ENCODE measurements at places on chromosomes 4 and X.

DNA sequence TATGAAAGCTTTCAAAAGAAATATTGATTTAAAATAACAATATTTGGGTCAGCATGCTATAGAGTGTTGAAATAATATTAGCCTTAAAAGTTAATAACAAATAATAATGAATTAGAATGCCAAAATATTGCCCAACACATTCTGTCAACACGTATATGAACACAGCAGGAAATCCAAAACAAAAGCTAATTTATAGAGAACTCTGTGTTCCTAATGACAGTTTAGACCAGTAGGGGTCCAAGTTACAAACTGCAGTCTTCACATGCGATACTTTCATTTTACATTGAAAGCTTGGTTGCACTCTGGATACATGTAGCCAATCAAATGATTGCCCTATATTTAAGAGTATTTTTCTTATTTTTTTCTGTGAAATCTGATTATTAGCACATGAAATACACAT, 274.4 kb downstream of the DCTD start:
- no peak for DNase-seq

GRCh38 chr4:111610681-111611080, 534.6 kb upstream of the FAM241A start:
- DNase-seq: no peak

DNA sequence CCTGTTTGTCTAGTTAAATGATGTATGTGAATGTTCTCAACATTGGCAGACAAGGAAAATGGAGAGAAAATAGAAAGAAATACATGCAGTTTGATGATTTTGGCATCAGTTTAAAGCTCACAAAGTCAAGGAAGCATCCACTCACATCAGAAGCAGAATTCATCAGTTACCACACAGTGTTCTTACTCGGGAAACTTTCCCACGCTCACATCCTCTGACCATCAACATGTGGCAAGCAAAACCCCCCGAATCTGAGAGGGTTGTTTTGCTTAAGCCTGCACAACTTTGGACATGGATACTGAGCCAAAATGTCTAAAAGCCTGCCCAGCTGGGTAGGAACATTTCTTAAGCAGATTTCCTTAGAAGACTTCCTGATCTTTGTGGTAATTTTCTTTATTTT, 407.6 kb downstream of the ANKRD50 start:
- no peak for DNase-seq

DNA sequence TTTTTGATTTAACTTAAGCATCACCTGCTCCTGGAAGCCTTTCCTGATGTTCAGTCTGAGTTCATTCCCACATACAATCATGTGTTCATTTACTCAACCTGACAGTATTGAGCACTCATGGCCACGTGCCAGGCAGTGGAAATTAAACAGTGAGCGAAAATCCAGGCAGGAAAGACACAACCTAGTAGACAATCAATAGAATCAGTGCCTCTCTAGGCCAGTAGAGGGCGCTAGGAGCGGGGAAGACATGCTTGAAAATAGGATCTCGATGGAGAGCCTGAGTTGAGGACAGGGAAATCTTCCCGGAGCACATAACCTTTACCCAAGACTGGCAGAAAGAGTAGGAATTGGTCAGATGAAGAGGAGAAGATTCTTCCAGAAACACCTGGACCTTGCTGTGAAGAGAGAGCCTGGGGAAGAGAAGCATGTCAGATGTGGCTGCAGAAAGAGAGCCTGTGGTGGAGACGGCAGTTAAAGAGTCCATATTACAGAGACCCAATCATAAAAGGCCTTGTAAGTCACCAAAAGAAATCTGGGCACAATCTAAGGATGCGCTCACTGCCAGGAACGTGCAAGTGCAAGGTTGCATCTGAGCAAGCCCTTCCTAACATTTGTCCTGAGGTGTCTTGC, 103.5 kb downstream of the LDB2 start:
- DNase-seq: no peak

GRCh38 chr4:8191136-8191747, 7.8 kb upstream of the SH3TC1 start:
- DNase-seq: no peak

GRCh38 chrX:153773741-153774575, 6.9 kb upstream of the SRPK3 start:
- DNase-seq: no peak

DNA sequence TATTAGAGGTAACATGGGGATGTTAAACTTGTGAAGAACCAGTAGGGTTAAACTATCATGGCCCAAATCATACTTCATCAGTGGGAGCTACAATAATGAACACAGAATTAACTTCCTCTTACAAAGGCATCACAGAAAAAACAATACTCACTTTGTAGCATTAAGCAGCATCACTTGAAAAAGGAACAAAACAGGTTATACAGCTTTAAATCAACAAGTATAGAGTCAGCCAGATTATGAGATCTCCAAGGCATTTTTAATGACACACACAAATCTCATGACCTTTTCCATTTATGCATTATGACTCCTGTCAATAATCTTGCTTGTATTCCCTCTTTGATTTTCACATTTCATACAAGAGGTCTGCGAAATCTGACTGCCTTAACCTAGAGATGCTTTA, 18.3 kb downstream of the FBXL5 start:
- no peak for DNase-seq

- DNase-seq: no peak
Measured at GRCh38 chr4:138522366-138522765, 280.2 kb upstream of the SLC7A11 start.

DNA sequence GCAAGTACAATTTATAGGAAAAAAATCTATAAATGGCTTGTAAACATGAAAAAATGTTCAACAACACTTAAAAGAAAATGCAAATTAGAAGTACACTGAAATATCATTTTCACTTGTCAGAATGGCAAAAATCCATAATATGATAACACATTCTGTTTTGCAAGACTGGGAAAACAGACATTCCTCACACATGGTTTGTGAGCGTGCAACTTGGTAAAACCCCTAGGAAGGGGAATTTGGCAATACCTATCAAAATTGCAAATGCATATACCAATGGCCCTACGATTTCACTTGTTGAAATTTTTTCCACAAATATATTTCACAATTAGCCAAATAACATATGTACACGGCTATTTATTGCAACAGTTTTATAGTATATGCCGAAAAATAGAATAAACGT, 31.4 kb downstream of the TBC1D9 start:
- DNase-seq: no peak

GRCh38 chr4:19940861-19941260, 310.8 kb upstream of the SLIT2 start:
- DNase-seq: no peak

DNA sequence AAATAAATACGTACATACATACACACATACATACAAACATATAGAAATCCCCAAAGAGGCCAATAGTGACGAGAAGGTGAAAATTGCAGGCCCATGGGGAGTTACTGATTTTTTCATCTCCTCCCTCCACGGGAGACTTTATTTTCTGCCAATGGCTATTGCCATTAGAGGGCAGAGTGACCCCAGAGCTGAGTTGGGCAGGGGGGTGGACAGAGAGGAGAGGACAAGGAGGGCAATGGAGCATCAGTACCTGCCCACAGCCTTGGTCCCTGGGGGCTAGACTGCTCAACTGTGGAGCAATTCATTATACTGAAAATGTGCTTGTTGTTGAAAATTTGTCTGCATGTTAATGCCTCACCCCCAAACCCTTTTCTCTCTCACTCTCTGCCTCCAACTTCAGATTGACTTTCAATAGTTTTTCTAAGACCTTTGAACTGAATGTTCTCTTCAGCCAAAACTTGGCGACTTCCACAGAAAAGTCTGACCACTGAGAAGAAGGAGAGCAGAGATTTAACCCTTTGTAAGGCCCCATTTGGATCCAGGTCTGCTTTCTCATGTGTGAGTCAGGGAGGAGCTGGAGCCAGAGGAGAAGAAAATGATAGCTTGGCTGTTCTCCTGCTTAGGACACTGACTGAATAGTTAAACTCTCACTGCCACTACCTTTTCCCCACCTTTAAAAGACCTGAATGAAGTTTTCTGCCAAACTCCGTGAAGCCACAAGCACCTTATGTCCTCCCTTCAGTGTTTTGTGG, 180.7 kb downstream of the AR start:
- no peak for DNase-seq

GRCh38 chrX:70132877-70133302, 357 bp upstream of the IGBP1 start:
- no peak for DNase-seq

DNA sequence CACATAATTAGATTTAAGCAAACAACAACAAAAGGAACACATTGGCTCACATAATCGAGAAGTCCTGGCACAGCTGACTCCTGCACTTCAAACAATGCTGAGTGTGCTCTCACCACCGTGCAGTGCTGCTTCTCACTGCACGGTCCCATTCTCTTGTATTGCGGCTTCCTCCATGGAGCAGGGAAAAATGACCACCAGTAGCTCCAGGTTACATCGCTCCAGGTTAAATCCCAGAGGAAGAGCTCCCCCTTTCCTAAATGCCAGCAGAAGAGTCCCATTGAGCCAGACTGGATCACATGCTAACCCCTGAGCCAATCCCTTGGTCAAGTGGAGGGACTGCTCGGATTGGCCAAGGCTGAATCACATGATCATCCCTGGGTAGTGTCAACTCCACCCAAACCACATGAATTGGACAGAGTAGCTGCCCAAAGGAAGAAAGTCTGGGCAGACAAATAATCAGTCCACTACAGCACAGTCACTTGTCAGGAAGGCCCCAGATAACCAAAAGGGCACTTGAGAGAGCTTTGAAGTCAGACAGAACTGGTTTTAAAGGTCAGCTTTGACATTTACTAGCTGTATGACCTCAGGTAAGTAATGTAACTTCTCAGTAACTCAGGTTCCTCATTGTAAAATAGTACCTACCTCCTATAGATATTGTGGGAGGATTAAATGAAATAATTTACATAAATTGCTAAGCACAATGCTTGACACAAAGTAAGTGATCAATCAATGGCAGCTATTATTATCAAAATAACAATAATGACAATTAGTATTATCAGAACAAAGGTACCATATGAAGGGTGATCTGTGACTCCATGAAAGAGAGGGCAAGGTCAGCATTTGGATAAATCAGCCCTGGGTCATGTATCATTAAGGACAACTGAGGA, 14.3 kb downstream of the TEC start:
- DNase-seq: no peak

DNA sequence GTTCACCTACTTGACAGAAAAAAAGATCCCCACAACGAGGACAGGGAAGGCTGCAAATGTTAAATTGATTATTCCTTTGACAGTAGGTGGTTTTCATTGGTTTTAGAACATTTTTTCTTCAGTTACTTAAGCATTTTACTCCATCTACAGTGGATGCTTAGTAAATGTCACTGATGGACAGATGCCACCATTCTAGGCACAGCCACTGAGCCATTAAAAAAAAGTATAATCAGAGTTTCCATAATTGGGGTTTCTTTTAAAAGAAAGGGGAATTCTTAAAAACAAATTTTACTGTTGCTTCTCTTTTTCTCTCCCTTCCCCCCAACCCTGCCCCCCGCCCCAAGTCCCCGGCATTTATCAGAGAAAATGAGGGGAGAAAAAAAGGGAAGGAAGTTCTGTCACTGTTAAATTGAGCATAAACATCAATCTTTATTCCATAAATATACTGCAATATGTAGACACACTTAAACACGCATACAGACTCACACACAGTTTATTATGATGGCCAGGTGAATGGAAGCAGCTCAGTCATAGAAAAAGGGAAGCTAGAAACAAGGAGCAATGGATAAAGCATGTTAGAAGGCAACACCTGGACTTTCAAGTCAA, 79.7 kb upstream of the PRPS2 start:
- DNase-seq: no peak

DNA sequence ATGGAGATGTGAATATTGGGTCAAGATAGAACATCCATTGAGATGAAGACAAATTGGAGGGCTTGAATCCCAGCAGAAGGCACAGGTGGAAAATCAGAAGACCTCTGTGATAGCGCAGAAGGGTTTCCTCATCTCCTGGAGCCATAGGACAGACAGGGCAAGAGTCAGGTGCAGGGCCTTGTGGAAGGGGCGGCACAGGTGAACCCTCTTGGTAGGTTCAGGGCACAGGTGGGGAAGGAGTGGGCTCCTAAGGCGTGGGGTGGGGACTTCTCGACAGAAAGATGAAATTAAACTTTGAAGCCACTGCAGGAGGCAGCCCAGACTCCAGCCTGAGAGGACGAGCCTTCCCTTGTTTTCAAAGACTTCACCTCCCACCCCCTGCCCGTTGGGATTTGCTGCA, 9.3 kb upstream of the RGS12 start:
- DNase-seq: no peak

GRCh38 chr4:52951016-52951415, 88.9 kb downstream of the RASL11B start:
- no peak for DNase-seq
